ENCODE measurements at places on chromosomes 3 and 15.

DNA sequence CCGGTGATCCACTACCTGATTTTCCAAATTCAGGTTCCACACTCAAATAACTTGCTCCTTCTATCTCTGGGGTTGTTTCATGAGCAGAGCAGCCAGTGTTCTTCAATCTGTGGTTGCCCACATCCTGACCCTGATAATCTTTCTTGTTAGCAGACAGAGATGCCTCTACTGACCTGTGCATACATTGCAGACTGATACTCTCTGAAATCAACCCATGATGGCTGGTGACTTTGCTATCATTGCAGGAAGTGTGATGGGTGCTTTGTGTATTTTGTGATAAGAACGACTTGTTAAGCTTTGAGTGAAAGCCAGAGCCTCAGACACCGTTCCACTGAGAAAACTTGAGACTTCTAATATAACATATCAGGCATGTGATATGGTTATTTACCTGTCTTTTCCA, 39.9 kb downstream of the GATM start:
- peak; percentile 29 for DNase-seq

DNA sequence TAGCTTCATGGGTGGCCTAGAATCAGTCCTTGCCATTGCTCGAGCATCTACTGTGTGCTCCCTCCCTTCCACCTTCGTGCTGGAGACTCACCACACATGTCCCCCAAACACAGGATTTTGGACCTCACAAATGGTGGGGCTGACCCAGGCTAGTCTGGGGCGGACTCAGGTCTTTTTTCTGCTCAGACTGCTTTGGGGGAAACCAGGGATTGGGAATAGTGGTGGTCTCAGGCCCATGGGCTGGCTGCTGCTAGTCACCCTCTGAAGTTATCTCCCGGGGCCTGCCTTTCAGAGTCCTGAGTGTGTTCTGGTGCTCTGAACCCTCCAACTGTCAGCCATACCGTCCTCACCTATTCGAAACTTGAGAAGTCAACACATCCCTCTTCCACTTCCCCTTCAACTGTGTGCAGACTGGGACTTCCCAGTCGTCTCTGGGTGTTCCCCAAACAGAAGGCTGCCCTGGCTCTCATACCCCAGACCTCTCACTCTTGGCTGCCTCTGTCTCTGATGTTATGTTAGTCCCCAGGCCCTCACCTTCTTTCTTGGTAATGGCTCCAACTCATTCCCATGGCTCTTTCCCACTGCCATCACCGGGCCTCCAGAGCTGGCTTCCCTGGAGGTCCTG, 46.0 kb downstream of the PPCDC start:
- DNase-seq: no peak

DNA sequence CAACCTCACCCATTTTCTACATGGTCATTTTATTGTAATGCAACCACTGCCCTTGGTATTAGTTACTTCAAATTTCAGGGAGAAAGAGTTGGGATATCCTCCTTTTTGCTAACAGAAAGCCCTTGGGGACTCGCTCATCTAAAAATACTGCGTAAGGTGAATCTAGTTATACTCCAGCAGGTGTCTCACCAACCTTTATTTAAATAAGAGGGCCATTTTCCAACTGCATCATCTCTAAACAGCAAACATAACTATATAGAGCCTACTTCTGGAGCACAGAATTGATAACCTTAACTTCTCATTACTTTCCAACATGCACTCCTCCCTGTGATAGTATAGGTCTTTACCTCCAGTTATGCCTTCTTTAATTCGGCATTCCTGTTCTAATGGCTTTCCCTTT, 77.5 kb downstream of the TBL1XR1 start:
- no peak for DNase-seq

DNA sequence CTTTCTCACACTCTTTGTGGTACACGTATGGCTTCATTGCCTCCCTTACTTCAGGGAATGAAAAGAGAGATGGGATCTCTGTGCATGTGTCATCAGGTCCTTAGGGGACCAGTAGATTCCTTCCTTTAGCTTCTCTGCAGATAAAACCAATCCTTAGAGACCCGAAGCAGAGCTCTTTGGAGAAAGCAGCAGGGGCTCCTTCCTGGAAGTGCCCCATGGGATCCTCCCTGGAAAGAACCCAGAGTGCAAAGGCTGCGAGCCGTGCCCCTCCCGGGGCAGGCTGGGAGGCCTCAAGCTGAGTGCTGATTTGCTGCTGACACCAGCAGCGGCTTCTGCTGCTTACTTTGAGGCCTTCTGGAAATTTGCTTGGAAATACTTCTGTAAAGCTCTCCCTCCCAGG, 328.6 kb upstream of the RGMA start:
- no peak for DNase-seq

- DNase-seq: no peak
These were observed 111.8 kb downstream of the SRGAP3 start for GRCh38 chr3:9137676-9138075.

DNA sequence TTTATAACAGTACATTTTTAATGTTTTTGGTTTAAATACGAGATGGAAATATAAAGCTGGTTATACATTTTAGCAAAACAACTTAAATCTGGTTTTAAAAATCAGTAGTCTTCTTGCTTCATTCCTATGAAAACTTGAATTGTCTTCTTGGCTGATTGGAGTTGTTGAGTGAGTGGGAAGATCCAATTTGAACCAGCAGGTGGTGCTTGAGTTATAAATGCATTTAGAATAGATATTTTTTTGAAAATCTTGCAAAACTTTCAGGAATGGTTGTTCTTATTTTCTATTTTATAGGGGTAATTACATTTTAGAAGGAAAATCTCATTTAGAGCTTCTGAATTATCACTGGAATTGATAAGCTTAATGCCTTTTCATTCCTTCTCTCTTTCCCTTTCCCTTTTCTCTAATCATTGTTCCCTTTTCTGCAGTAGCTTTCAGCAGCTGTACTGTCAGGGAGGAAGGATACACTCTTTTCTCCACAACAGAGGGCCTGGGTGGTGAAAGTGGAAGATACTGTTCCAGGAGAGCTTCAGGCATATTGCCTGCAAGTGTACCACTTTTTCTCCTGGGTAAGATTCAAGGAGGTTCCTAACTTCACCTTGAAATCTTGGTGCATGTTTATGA, 335.6 kb downstream of the NLGN1 start:
- no peak for DNase-seq

GRCh38 chr3:122893282-122893681, 98.4 kb downstream of the SLC49A4 start:
- no peak for DNase-seq

DNA sequence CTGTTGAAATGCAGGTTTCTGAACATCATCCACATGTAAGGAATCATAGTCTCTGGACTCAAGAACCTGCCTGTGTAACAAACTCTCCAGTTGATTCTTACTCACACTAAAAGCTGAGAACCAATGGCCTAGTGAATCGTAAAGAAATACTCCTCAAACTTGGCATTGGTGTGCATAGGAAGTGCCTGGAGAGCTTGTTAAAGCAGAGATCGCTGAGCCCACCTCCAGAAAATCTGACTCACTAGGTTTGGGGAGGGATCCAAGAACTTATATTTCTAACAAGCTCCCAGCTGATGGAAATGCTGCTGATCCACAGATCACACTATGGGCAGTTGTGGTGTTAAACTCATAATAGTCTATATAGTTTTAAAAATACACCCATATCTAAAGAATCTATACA, 55.8 kb upstream of the LMCD1 start:
- no peak for DNase-seq

DNA sequence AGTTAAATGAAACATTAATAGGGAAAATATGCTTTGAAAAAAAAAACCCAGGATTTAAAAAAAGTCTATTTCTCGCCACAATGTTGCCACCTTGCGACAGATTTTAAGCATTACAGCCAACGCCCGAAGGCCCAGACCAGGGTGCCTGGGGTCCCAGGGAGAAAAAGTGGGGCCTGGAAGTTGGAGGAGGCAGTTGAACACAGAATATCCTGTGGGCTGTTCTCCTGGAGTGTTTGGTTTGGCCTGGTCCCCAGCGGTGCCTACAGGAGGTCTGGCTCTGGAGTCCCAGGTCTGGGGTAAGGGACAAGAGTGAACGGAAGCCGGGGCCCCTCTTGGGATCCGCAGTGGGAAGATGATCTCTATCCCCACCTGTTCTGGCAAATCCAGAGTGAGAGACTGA, 3.4 kb downstream of the RNU6-1 start:
- no peak for DNase-seq

GRCh38 chr15:57920911-57921310, 144.6 kb downstream of the ALDH1A2 start:
- DNase-seq: no peak

GRCh38 chr15:51212239-51212638, 117.5 kb upstream of the TNFAIP8L3 start:
- DNase-seq: no peak

DNA sequence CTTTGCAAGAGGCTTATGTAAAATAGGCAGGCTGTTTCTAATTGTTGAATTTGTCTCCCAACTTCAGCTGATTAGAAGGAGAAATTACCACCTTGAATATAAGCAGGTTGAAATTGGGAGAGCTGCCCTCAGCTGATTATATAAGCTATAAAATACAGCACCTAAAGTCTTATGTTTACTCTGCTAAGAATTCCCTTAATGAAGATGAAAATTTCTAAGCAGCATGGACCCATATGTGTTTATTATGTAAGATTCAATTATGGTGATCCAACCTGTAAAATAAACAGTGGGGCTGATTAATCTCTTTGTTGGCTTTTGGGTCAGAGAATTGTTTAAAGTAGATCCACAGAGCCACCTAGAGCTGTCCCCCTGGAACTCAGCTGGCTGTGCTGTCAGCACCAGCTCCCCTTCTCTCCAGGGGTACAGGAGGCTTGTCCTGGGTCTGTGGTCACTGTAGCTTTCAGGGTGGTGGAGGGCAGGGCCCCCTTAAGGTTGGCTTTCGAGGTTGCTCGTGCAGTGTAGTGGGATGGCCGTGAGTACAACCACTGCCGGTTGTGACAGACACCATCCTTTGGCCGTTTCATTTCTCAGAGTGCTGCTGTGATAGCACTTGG, 9.5 kb downstream of the SLCO3A1 start:
- no peak for DNase-seq

- DNase-seq: no peak
These were observed 15.4 kb downstream of the PLXNA1 start for GRCh38 chr3:126998320-126998719.

- no peak for DNase-seq
These were observed 209.0 kb downstream of the GAP43 start for GRCh38 chr3:115832265-115832664.

DNA sequence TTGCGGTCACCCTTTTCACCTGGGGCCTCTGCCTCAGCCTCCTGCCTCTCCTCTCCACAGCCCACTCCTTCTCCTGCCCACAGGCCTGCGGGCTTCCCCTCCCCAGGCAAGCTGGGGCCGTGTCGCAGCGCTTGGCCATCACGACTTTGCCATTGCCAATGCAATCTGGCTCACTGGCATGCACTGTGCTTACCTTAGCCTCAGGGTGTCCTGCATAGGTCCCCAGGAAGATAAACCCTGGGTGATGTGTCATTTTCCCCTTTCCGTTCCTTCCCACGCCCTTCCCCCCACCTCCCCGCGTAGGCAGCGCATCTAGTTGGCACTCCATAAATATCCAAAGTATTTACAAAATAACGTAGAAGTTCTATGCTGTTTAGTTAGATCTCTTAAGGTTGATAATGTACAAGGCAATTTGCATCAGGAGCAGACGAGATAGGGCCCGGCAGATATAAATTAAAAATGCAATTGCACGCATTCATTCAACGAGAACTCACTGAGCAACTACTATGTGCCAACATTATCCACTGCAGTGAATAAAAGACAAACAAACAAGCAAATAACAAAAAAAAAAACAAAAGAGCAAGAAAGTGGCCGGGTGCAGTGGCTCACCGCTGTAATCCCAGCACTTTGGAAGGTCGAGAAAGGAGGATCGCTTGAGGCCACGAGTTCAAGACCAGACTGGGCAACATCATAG, 973 bp upstream of the COPG1 start:
- DNase-seq: no peak

DNA sequence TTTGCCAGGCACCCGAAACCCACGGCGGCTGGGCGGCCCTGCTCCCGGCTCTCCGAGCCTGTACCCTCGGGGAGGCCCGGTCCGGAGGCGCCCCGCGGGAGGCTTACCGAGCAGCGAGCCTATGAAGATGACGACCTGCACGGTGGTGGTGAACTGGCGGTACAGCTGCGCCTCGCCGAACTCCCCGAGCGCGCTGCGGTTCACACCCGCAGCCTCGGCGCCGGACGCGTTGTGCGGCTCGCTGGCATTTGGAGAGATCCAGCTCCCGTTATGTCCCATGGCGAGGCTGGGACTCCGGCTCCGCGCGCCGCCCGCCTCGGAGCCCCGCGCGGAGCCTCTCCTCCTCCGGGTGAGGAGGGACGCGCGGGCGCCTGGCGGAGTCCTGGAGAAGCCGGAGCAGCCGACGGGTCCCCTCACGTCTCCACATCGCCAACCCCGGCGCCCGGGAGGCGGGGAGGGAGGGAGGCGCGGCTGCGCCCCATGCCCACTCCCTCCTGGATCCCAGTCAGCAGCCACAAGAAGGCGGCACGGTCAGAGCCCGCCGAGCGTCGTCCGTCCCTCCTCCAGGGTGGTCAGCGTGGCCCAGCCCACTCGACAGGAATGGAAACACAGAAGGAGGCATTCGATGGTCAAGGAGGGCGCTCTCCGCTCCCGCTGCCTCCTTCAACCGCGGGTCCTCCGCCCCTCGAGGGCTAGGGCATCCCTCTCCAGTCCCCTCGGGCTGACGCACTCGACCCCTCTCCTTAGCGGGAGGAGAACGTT, at the start of gene GPR176:
GPR176 (minus strand) TSS at position 519 of the 762 bp plus-strand sequence; CDS start at position 279, 240 bp downstream.
- no peak for DNase-seq

GRCh38 chr15:31268108-31268501, 58.5 kb upstream of the KLF13 start:
- no peak for DNase-seq

GRCh38 chr3:59605318-59605717, 555.5 kb upstream of the CFAP20DC start:
- no peak for DNase-seq

DNA sequence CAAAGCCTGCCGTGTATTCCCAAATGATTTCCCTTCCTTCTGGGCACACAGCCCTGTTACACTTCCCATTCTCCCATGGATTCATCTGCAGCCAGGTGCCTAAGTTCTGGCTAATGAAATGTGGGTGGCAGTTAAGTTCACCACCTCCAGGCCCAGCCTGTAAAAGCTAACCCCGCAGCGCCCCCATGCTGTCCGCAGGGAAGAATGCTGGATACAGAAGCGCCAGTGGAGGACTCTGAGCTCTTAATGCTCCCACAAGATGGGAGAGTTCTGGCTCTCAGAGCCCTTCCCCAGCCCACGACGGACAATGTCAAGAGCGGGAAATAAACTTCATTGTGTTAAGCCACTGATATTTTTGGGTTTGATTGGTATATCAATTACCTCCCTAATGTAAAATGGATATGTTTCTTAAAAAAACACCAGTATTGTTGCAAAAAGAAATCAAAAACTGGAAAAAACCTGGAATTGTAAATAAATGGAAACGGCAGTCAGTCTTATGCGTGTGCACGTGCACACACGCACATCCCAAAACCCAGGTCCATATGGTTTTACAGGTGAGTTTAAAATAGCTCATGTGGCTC, 37.7 kb upstream of the FGD5 start:
- DNase-seq: peak; percentile 88
